ENCODE measurements at places on chromosomes 7 and 10.

DNA sequence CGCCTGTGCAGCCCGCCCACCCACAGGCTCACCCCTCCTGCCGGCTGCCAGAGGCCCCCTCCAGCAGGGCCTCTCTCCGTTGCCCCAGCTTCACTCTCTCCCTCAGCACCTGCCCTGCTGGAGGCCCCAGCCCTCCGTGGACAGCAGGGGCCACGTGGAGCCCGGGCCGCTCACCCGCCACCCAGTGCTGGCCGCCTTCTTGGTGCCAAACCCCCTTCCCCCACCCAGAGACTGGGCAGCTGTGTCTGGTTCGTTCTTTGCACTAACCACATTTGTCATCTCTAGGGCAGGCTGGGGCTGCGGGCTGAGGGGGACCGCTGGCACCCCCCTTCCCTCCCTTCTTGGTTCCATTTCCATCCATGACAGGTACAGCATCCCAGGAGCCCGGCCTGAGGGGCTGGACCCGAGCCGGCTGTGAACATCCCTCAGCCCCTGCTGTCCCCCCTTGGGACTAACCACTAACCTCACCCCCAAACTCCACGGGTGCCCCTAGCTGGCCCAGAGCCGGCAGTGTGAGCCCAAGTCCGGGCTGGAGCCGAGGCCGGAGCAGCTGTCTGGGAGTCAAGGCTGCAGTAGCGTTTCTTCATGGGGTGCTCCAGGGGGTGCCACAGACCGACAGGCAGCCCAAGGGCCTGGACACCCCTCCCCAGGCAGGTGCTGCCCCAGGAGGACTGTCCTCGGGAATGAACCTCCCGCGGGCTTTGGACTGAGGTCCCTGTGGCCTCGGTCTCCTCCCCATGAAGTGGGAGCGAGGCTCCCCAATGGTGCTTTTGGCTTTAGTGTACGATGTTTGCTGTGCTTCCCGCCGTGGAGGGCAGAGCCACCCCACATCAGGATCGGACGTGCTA is 25.5 kb upstream of the AMZ1 start:
- H3K27ac ChIP-seq, result no peak overlapping the region
- H3K36me3 ChIP-seq, result no peaks in the 10 kb centered on the region
- no peak for DNase-seq
- H3K4me1 ChIP-seq, result peaks cover 2% of the 10 kb centered on the region

- H3K27ac ChIP-seq, result no peak overlapping the region
- no peak overlapping the region for H3K4me3 ChIP-seq
- DNase-seq, result no peak
- H3K36me3 ChIP-seq, result peaks cover 58% of the 10 kb centered on the region
- H3K27me3 ChIP-seq, result no peaks in the 10 kb centered on the region
Measured at GRCh38 chr10:93516006-93516380, 19.6 kb downstream of the CEP55 start.

- no peak for DNase-seq
- peaks cover 17% of the 10 kb centered on the region for H3K27me3 ChIP-seq
- no peak overlapping the region for H3K4me3 ChIP-seq
- H3K36me3 ChIP-seq, result no peaks in the 10 kb centered on the region
- H3K27ac ChIP-seq, result no peak overlapping the region
Measured at GRCh38 chr7:29042824-29043231, 84.7 kb upstream of the TRIL start.

DNA sequence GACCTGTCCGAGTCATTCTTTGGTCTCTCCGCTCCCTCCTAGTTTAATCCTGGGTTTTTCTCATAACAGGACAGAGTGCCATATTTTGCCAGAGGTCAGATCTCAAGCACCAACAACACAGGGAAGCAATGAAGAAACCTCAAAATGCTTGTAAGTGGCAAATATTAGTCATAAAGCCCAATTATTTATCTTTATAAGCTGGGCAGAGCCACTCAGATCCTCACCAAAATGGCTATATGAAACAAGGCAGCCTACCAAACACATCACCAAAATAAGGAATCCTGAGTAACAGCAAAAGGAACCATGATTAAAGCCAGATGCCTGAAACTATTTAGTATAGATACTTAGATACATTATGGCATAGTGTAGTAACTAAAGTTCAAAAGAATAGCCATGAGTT is 4.7 kb downstream of the ECD start:
- no peak overlapping the region for H3K4me3 ChIP-seq
- DNase-seq, result no peak
- H3K36me3 ChIP-seq, result peaks cover 44% of the 10 kb centered on the region
- peaks cover 58% of the 10 kb centered on the region for H3K4me1 ChIP-seq
